ENCODE measurements at places on chromosomes 7 and 10. TPM values are rescaled to one million over a fixed set of nuclear protein-coding genes. Genes with fewer than 3 reads are reported as not detected.

GRCh38 chr10:68235111-68235510 is 3.2 kb upstream of the ATOH7 start:
- H3K27ac ChIP-seq = no peak overlapping the region
- peaks cover 9% of the 10 kb centered on the region for H3K4me1 ChIP-seq
- peaks cover 33% of the 10 kb centered on the region for H3K27me3 ChIP-seq
- H3K4me3 ChIP-seq = no peak overlapping the region

- no peak for DNase-seq
- H3K36me3 ChIP-seq = no peaks in the 10 kb centered on the region
- no peak overlapping the region for H3K27ac ChIP-seq
- no peaks in the 10 kb centered on the region for H3K27me3 ChIP-seq
- no peak overlapping the region for H3K4me3 ChIP-seq
Observed at GRCh38 chr10:19970256-19970655, 154.0 kb downstream of the PLXDC2 start.

GRCh38 chr7:112160771-112161150 is 45.4 kb downstream of the DOCK4 start:
- no peak overlapping the region for H3K27ac ChIP-seq
- no peak for DNase-seq
- peaks cover 40% of the 10 kb centered on the region for H3K27me3 ChIP-seq
- no peaks in the 10 kb centered on the region for H3K36me3 ChIP-seq
- H3K4me3 ChIP-seq = no peak overlapping the region

The RALA gene
- total RNA-seq = 32.9 TPM

- no peaks in the 10 kb centered on the region for H3K4me1 ChIP-seq
- H3K27ac ChIP-seq = no peak overlapping the region
- H3K27me3 ChIP-seq = peaks cover 25% of the 10 kb centered on the region
- H3K4me3 ChIP-seq = no peak overlapping the region
- DNase-seq = no peak
Observed at GRCh38 chr7:112520787-112521186, 40.0 kb downstream of the LSMEM1 start.

The CFAP69 gene
- not detected for total RNA-seq

DNA sequence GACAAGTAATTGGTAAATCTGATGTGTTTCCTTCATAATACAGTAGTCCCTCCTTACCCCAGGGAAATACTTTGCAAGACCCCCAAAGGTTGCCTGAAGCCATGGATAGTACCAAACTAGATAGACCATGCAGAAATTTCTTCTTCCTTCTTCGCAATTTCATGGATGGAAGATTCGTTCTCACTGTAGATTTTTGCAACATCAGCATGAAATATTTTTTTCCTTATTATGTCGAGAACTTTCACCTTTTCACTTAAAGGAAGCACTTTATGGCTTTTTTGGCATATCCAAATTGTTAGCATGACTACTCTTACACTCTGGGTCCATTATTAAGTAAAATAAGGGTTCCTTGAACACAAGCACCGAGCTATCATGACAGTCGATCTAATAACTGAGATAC is 333.2 kb downstream of the LHFPL3 start:
- H3K4me3 ChIP-seq = no peak overlapping the region
- no peaks in the 10 kb centered on the region for H3K36me3 ChIP-seq
- no peak overlapping the region for H3K27ac ChIP-seq
- H3K4me1 ChIP-seq = no peaks in the 10 kb centered on the region
- peaks cover 4% of the 10 kb centered on the region for H3K27me3 ChIP-seq

- no peaks in the 10 kb centered on the region for H3K4me1 ChIP-seq
- H3K4me3 ChIP-seq = no peak overlapping the region
- H3K27me3 ChIP-seq = no peaks in the 10 kb centered on the region
- H3K36me3 ChIP-seq = no peaks in the 10 kb centered on the region
- H3K27ac ChIP-seq = no peak overlapping the region
Observed at GRCh38 chr10:46524472-46525176, 31.8 kb downstream of the GPRIN2 start.

The CHAT gene
- not detected for total RNA-seq

GRCh38 chr10:114801411-114801813 is 20.2 kb upstream of the FHIP2A start:
- H3K27me3 ChIP-seq = no peaks in the 10 kb centered on the region
- peak; percentile 67 for DNase-seq
- peaks cover 29% of the 10 kb centered on the region for H3K4me1 ChIP-seq

The CXCL12 gene
- total RNA-seq = not detected

GRCh38 chr10:118758449-118758848 is 3.7 kb upstream of the CACUL1 start:
- no peak overlapping the region for H3K27ac ChIP-seq
- peaks cover 9% of the 10 kb centered on the region for H3K27me3 ChIP-seq

The AKR1C4 gene
- not detected for total RNA-seq

GRCh38 chr7:84247591-84247990 is 53.0 kb upstream of the SEMA3A start:
- DNase-seq = no peak
- no peak overlapping the region for H3K27ac ChIP-seq
- no peaks in the 10 kb centered on the region for H3K27me3 ChIP-seq
- H3K4me3 ChIP-seq = no peak overlapping the region
- H3K36me3 ChIP-seq = no peaks in the 10 kb centered on the region
- H3K4me1 ChIP-seq = no peaks in the 10 kb centered on the region

- DNase-seq = no peak
- no peaks in the 10 kb centered on the region for H3K36me3 ChIP-seq
- H3K27me3 ChIP-seq = peaks cover 2% of the 10 kb centered on the region
Observed at GRCh38 chr10:44343843-44344242, 41.1 kb downstream of the CXCL12 start.

GRCh38 chr10:124736491-124737136 is 7.6 kb downstream of the FAM53B start:
- H3K27ac ChIP-seq = peak overlapping the region; percentile 12
- DNase-seq = peak; percentile 39
- no peak overlapping the region for H3K4me3 ChIP-seq
- peaks cover 96% of the 10 kb centered on the region for H3K4me1 ChIP-seq

The EN2 gene
- total RNA-seq = not detected

DNA sequence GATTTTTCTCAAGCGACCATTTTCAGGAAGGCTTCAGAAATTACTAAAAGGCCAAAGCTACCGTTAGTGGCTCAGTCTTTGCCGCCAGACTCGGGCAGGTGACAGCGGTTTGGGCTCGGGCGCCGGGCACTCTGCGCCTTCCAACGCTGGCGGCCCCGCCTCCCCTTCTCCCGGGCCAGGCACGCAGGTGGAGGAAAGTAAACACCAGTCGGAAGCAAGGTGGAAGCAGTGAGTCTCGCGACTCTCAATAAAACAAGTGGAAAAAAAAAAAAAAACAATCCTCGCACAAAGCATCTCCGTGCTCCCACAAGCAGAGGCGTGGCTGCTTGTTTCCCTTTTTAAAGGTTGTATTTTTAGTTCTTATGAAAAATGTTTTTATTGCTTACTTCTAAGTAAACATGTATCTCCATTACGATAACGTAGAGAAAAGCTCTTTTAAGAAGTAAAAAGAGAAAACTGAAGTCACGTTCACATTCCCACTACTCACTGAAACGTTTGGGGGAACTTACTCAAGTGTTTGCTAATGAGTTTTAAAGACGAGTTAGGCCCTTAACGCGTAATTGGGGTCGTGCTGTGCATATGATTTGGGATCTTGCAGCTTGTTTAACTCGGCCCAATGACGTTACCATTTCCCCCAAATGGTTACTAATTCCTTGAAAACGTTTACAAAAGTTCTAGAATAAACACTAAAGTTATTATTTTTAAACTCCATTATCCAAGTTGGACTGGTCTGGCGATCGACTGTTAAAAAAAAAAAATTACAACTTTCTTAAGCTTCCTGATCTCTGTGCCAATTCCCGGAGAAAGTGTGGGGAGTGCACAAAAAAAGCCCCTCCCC is 864 bp downstream of the CDCA7L start:
- H3K27ac ChIP-seq = peak overlapping the region; percentile 89
- peaks cover 12% of the 10 kb centered on the region for H3K36me3 ChIP-seq
- H3K4me3 ChIP-seq = peak overlapping the region; percentile 85
- peaks cover 68% of the 10 kb centered on the region for H3K4me1 ChIP-seq

The CASD1 gene
- 13.6 TPM for total RNA-seq

DNA sequence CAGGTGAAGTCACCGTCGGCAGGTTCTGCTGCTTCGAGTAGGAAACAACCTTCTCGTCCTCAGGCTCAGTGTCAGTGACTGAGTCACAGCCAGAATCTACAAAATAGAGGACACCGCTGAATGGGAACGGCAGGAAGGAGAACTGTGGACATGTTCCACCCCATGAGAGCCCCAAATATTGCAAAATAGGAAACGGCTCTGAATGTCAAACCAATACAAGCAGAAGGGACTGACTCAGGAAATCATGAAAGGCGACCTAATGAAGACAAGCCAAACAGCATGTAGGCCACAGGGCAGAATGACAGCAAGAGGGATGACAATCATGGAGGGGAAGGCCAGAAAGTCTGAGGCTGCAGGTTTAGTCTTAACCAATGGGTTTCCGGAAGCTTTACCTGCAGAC is 63.5 kb downstream of the PIK3AP1 start:
- H3K27me3 ChIP-seq = peaks cover 3% of the 10 kb centered on the region
- peaks cover 42% of the 10 kb centered on the region for H3K4me1 ChIP-seq
- H3K36me3 ChIP-seq = peaks cover 13% of the 10 kb centered on the region

The OPN1SW gene
- not detected for total RNA-seq

The DNA2 gene
- total RNA-seq = 60.2 TPM

DNA sequence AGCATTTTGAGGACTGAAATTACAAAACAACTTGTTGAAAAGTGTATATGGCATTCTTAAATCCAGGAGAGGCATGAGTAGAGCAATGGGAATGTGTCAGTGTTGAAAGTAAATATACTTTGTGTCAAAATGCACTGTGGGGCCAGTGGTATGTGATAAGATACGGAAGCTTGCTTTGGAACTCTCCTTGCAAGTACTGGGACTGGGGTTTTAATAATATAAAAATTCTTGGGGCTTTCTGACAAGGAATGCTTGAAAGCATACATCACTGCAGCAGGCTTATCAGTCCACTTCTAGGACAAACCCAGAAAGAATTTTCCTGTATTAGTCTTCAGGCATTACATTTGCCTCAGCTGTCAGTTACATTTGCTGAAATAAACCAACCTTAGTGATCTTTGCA is 472.8 kb upstream of the FZD8 start:
- H3K4me1 ChIP-seq = no peaks in the 10 kb centered on the region
- H3K27me3 ChIP-seq = no peaks in the 10 kb centered on the region
- H3K36me3 ChIP-seq = no peaks in the 10 kb centered on the region
- no peak for DNase-seq
- H3K4me3 ChIP-seq = no peak overlapping the region
- no peak overlapping the region for H3K27ac ChIP-seq

DNA sequence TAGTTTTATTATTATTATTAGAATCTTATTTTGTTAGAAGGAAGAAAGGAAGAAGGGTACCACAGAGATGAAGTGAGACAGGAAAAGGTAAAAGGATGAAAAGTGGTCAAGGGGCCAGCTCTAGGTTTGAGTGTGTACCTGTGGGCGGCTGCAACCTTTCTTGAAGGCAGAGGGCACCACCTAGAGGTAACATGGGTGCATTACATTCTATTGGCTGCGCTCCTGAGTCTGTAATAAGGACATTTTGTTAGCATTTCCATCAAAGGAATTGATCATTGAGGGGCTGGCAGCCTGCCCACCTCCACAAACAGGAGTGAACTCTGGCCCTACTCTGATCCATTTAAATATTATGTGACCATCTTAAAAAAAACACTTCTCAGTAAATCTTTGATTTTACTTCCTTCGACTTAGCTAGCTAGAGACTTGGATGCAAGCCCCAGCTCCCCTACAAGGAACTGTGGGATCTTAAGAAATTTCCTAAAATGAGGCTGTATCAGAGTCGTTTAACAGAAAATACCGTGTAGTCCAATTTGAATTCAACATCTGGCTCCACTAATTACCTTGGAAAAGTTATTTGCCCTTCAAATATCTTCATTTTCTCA is 610.4 kb downstream of the IPMK start:
- H3K4me3 ChIP-seq = no peak overlapping the region
- no peak overlapping the region for H3K27ac ChIP-seq
- H3K27me3 ChIP-seq = no peaks in the 10 kb centered on the region
- no peaks in the 10 kb centered on the region for H3K4me1 ChIP-seq
- H3K36me3 ChIP-seq = no peaks in the 10 kb centered on the region

DNA sequence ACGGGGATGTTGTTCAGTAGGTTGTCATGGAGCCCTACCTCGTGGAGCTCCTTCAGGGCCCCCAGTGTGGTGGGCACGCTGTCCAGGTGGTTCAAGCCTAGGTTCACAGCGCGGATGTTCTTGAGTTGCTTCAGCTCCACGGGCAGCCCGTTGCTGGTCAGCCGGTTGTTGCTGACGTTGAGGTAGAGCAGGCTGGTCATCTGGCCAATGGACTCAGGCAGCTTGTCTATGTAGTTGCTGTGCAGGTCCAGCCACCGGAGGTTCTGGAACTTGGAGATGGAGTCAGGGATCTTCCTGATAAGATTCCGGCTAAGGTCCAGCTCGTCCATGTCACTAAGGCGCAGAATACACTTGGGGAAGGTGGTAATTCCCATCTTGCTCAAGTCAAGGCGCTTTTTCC is 26.0 kb downstream of the LRRC18 start:
- peaks cover 38% of the 10 kb centered on the region for H3K27me3 ChIP-seq
- no peak overlapping the region for H3K4me3 ChIP-seq
- DNase-seq = no peak
- H3K27ac ChIP-seq = no peak overlapping the region

GRCh38 chr7:130363026-130363847 is 17.1 kb upstream of the CPA1 start:
- peak; percentile 48 for DNase-seq
- H3K4me3 ChIP-seq = no peak overlapping the region
- H3K4me1 ChIP-seq = peaks cover 26% of the 10 kb centered on the region

The ERVW-1 gene
- total RNA-seq = not detected

The RARRES2 gene
- total RNA-seq = not detected

The CLDN12 gene
- total RNA-seq = 4.8 TPM

The TACC2 gene
- total RNA-seq = not detected

- no peak for DNase-seq
- no peak overlapping the region for H3K27ac ChIP-seq
- peaks cover 5% of the 10 kb centered on the region for H3K4me1 ChIP-seq
- H3K4me3 ChIP-seq = no peak overlapping the region
- H3K27me3 ChIP-seq = no peaks in the 10 kb centered on the region
Observed at GRCh38 chr7:13560441-13560840, 429.0 kb downstream of the ETV1 start.

DNA sequence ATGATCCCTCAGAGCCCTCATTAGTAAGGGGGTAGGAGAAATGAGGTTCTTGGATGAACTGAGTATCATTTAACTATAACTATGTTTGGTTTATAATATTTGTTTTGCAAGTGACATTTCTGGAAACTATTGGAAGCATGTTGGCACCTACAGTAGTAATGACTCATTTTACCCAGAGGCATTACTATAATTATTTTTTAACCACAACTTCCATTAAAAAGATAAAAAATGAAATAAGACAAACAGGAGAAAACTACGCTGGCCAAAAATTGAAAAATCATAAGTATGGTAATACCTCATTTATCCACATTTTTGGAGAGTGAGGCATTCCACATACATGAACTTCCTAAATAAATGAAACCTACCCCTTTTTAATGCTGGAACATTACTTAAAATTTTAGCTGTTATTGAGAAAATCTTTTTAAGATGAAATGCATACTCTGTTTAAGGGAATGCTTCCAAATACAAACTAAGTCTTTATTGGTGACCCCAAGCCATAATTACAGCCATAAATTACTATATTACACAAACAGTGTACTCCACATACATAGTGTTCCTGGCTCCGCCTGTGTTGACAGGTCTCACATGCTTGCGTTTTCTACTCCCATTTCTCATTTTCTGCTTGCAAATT is 84.6 kb upstream of the CAPZA2 start:
- no peak overlapping the region for H3K4me3 ChIP-seq
- no peak overlapping the region for H3K27ac ChIP-seq
- no peak for DNase-seq
- H3K27me3 ChIP-seq = peaks cover 10% of the 10 kb centered on the region
- no peaks in the 10 kb centered on the region for H3K4me1 ChIP-seq
- no peaks in the 10 kb centered on the region for H3K36me3 ChIP-seq
